Left ventricle myocardium superior (tissue), 1 donor: ENCODE measurements at places on chromosomes 6 and 20.

DNA sequence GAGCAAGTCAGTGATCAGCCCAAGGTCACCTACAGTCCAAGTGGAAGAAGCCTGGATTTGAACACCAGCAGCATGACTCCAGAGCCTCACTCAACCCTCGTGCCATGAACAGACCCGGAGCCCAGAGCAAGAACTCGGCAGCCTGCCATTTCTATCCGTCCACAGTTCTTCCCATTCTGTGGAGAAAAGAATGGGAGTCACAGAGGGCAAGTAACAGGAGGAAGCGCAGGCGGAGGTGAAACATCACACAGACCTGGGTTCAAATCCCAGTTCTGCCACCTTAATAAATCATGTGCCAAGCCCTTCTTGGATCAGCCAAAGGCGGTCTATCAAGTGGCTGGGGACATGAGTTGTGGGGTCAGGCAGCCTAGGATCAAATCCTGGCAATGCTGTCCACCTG lies 4.3 kb downstream of the PREX1 start:
- DNase-seq: no peak

- DNase-seq: peak; percentile 41
Measured at GRCh38 chr6:169427856-169428255, 174.2 kb upstream of the THBS2 start.

DNA sequence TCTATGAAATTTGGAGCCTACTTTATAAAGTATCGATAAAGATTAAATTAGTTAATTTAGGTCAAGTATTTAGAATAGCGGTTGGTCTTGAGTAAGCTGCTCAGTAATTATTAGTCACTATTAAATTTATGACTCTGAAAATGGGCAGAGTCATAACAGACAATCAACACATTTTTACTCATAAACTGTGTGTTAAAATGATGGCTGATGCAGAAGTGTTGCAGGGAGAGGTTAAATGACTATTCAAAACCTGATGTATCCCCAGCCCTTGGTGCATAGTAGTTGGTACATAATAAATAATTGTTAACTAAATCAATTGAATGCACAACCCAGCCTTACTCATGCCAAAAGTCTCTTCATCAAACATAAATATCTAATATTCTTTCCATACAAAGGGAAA lies 30.6 kb downstream of the HIVEP2 start:
- no peak for DNase-seq

DNA sequence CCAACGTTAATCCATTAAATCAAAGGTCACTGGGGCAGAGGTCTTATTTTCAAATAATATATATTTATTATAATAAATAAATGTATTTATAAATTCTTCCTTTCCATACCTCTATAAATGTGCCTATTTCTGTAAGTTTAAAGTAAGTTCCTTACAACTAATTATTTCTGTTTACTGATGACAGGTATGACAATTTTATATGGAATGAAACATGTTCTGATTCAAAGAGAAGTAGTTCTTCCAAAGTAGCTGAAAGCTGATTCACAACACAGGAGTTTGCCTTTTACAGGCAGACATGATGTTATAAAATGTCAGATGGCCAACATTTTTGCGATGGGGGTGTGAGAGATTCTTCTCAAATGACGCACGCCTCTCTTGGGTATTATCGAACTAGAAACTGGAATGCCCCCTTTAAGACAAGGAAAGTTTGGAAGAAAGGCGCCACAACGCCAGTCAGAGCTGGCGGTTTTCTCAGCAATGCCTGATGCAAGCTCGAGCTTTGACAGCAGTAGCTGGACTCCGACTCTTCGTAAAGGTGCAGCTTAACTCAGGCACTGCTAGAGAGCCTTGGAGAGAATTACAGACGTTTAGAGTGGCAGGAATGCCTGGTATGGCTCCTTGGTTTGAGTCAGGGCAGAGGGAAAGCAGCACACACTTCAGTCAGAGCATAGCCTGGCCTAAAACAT lies 92.1 kb downstream of the FOXC1 start:
- DNase-seq: no peak

DNA sequence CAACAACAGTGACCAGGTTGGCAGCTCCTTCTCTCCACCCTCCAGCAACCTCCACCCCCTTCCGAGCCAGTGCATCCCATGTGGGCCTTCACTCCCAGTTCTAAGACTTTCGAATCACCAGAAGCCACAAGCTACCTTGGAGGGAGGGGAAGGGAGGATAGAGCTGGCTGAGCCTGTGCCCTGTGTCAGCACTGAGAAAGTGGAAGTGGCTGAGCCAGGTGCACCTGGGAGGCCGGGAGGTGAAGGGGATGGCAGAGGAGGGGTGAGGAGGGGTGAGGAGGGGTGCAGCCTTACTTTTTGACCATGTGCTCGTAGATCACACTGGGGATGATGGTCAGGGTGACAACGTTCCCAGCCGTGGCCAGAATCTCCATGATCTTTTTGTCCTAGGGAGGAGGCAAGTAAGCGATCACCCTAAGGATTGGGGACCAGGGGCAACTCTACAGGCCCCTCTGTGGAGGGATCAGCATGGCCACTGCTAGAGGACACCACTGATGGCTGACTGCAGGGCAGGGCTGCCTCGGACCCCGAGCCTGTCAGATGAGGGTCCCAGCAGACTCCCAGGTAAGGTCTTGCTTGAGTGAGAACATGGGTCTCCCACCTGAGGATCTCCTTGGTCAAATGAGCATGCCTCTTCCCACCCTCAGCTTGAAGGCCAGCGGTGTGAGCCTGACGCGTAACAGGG lies 18.3 kb downstream of the SDCBP2 start:
- no peak for DNase-seq

DNA sequence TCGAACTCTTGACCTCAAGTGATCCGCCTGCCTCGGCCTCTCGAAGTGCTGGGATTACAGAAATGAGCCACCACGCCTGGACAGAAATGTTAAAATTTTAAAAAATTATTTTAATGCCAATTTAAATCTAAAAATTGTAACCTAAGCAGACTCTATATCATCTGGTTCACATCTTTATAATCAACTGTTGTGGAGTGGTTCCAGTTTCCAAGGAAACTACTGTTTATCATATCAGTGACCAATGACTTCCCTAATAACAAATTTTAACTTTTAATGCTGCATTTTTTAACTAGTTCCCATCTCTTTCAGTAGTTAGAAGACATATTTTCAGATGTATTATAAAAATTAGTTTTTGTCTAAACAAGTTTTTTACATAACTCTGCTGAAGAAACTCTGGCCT lies 5.2 kb upstream of the BTN3A2 start:
- no peak for DNase-seq

GRCh38 chr20:33296206-33296605 lies 13.2 kb downstream of the BPIFB1 start:
- no peak for DNase-seq

DNA sequence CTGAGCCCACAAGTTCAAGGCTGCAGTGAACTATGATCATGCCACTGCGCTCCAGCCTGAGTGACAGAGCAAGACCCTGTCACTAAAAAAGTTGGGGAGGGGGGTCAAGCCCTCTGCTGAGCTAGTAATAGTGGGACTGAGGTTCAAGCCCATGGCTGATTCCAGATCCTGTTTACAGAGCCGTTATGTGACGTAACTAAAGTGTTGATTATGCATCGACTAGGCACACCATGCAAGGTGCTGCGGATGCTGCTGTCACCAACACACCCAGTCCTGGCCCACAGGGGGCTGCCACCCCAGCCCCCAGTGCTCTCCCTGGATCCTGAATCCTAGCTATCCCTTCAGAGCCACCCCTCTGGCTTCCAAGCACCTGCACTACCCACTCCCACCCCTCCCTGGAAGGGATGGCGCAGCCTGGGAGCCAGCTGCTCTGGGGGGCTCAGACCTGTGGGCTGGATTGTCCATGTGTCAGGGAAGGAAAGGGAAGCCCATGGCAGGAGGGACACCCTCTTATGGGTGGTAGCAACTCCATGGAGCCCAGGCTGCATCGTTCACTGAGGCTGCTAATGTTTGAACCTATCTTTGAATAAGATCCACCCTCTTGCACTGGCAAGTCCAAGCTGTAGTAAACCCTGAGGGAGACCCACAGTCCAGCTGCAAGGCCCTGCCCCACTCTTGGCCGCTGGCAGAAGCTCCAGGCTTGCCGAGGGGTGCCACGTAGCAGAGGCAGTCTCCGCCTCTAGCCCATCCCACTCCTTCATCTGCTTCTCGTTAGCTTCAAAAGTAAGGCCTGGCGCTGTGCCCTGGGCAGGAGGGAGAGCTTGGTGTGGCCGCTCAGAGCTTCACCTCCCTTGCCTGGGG lies 95.0 kb downstream of the SNX5 start:
- peak; percentile 90 for DNase-seq

- DNase-seq: no peak
Measured at GRCh38 chr6:2798586-2799134, 33.5 kb downstream of the WRNIP1 start.

- no peak for DNase-seq
Measured at GRCh38 chr6:166406197-166406596, 23.5 kb upstream of the MPC1 start.

DNA sequence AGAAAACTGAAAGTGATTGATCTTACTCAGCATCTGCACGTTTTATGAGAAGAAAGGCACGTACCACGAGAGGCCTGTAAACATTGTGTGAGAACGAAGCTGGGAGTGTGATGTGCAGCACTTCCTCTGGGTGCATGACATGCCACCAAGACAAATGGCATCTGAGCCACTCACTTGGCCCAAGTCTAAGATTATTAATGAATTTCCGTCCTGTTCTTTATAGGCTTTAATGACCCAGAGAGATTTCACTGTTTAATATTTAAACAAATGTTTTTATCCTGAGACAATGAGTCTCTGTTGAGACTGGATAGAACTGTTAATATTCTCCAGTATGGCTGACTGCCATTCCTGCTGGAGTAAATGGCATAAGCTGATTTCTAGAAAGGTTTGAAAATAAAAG lies 172.6 kb upstream of the PHACTR1 start:
- no peak for DNase-seq

GRCh38 chr6:49072885-49073620 lies 390.0 kb downstream of the MMUT start:
- no peak for DNase-seq

DNA sequence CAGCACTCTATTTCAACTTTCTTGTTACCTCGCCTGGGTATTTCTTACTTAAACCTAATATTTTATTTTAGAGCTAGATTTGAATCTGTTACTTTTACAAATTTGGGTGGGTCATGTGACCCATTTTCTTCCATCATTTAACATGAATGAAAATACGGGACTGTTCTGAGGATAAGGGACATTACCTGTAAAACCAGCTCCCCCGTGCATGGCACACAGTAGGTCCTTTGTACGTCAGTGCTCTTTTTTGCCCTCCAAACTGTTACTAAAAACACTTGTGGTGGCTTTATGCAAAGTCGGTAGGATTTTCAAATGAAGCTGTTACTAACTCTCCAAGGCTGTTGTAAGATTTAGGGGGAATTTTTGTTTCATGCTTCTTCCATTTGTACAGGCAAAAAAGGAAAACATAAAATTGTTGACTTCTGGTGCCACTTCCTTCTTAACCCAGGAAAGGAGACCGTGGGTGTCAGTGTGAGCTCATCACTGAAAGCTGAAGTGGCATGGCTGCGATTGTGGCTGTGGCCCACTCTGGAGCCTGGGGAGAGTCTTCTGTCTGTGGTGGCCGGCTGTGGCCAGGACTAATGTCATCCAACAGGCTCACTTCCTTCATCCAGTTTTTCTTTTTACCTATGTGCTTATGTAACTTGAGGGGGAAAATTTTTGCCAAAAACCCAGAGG lies 40.2 kb upstream of the PXDC1 start:
- DNase-seq: no peak

- no peak for DNase-seq
Measured at GRCh38 chr6:74366634-74367033, 670.6 kb downstream of the CD109 start.
